ENCODE measurements at places on chromosomes 7 and 10.

- no peak for DNase-seq
Measured at GRCh38 chr10:62511656-62512055, 137.5 kb downstream of the ZNF365 start.

DNA sequence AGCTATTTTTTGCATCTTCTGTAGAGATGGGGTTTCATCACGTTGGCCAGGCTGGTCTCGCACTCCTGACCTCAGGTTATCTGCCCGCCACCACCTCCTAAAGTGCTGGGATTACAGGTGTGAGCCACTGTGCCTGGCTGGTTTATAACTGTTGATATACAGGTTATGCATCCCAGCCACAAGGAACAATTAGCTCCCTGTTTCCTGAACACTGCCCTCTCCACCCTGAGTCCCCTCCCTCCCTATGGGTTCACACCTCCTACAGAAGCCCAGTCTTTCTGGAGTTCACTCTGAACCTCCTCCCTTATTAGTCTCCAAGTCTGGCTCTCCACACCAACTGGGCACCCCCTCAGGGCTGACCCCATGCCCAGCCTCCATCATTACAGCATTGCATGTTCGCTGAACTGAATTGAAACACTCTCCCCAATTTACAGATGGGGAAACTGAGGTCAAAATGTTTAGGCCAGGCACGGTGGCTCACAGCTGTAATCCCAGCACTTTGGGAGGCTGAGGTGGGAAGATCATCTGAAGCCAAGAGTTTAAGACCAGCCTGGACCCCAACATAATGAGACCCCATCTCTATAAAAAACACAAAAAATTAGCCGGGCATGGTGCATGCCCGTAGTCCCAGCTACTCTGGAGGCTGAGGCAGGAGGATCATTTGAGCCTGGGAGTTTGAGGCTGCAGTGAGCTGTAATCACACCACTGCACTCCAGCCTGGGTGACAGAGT lies 1.7 kb upstream of the CLIP2 start:
- DNase-seq, result no peak

DNA sequence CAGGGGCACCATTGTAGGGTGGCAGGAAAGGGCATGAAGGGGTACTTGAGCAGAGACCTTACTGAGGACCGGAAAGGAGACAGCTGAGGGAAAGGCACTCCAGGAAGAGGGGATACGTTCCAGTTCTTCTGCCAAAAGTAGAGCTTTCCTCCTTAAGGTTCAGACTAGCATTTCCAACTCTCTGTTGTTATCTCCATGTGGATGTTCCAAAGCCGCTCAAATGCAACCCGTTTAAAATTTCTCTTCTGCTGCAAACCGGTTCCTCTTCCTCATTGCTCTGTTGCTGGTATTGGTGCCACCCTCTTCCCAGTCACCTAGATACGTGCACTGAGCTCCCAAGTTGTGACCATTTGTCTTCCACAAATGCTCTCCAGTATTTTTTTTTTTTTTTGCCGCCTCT lies 47.5 kb downstream of the TMEM209 start:
- no peak for DNase-seq

- DNase-seq, result no peak
Measured at GRCh38 chr7:151683615-151684407, 164.1 kb upstream of the RHEB start.

DNA sequence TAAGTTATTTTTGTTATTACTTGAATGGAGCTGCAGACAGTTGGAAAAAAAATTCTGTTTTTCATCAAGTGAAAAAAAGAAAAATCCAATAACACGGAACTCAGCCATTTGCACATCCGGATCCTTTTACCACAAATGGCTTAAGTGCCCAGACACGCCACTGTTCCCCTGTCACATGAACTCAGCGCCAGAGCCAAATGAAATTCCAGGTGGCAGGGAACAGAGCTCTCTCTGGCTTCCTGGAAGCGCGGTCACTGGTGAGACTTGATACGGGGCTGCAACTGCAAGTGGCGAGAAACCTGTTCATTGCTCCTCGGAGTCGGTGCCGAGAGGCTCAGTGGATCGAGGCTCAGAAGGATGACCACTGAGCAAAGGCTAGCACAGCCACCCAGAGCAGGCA lies 60.8 kb upstream of the NPTX2 start:
- no peak for DNase-seq

All from stimulated activated CD8-positive, alpha-beta memory T cell treated with anti-CD3 and anti-CD28 coated beads, Interleukin-4, amount 100 ng/mL, for 4 hours (primary cell).